ENCODE measurements at places on chromosomes 16 and 17.

- DNase-seq, result no peak
Measured at GRCh38 chr17:74994440-74994839, 7.0 kb downstream of the CDR2L start.

DNA sequence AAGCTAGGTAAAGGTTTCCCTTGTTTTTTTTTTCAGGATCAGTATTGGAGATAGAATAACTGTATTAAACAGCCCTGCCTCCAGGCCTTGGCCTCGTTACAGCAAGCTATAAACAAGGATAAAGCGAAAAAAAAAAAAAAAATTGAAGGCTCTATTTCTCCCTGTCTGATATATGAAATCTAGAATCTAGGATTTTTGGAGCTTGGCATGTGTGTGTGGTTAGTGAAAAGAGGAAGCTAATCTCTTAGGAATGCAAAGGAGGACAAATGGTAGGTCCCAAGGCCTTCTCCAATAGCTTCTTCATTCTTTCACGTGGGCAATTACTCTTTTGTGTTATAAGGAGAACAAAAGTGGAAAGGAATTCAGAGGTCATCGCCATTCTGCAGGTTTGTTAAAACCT, 470.3 kb downstream of the TMEM114 start:
- DNase-seq, result no peak

- DNase-seq, result no peak
Measured at GRCh38 chr17:56929362-56929969, 15.6 kb upstream of the TRIM25 start.

DNA sequence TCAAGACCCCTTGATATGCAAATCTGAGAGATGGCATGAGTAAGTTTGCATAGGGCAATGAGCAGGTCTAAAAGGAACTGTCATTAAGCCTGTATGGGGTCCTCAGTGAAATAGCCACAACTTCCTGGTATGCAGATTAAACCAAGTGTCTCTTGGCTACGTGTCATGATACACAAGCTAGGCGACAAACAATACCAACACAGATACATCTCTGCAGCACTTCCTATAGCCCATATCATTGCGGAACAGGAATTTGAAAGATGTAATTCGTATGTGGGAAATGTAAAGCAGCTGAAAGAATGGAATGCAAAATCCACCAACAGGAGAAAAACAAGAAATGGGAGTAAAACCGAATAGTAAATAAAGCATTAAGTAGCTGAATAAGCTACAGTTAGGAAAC, 12.9 kb downstream of the PRSS22 start:
- DNase-seq, result no peak

DNA sequence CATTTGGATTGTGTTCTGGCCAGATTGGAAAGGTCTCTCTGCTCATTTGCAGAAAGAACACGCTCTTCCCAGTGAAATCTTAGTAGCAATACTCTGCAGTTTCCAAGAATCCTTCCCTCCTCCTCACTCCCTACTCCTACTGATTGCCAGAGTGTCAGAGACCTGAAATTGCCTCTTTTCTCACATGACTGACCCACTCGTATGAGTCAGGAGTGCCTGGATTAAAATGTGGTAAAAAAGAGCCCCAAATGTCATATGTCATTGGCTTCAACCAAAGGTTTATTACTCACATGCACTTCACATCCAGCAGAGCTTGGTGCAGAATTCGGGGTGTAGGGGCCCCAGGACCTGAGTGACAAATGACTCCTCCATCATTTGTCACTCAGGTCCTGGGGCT, 39.7 kb upstream of the IRX3 start:
- DNase-seq, result no peak

GRCh38 chr17:82465023-82465603, 6.6 kb downstream of the NARF start:
- DNase-seq, result no peak

DNA sequence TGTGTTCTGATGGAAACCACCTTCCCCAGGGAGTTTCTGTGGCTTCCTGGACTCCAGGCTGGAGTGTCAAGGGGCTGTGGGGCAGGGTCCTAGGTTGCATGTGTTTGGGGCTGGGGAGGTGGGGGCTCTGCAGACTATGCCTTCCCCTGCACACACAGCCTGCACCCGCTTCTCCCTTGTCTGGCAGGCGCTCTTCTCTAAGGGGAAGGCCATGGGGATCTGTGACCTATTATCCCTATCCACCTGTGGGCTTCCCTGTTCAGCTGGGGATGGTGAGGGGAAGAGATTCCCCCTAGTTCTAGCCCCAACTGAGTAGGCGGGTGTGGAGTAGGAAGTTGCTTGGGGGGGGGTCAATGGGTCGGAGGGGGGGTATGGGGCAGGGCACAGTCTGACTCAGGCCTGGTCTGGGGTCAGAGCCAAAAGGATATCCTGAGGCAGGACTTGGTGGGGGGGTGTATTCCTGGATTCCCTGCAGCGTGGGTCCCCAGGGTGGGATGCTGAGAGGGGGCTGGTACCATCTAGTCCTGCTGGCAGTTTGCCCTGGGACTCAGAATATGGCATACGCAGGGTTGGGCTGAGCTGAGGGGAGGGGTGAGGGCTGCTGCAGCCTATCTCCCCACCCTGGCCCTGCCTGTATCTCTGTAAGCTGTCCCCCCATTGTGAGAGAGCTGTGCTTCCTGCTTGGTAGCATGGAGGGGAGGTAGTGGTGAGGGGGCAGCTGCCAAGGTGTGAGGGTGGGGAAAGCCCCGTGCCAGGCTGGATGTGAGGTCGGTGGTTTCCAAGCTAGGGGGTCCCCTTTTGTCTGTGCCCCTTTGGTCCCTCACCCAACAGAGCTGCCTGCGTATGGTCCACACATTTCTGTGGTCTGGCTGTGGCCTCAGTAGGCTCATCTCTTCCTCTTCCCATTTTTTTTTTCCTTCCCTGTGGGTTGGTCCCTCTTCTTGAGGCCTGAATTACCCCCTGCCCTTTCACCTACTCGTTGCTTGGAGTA, 14.7 kb downstream of the RARA start:
- no peak for DNase-seq

- no peak for DNase-seq
Measured at GRCh38 chr16:48444574-48444973, 59.4 kb upstream of the SIAH1 start.

DNA sequence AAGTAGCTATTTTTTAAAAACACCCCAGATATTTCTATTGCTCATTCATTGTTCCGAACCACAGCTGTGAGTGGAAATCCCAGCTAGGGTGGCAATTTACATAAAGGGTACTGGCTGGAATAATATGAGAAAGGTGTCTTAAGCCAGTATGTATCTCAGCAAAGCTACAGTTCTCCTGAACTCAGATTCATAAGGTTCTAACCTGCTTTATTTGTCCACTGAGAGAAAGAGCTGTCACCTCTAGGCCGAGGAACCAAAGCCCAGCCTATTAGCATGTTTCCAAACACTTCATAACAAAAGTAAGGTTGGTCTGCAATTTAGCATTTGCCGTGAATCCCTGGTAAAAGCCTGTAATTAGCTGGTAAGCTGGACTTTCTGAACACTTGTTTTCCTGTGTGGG, 57.0 kb upstream of the CLEC19A start:
- no peak for DNase-seq

GRCh38 chr16:87344165-87344930, 27.2 kb upstream of the C16orf95 start:
- no peak for DNase-seq

GRCh38 chr17:61279476-61280145, 120.0 kb upstream of the TBX2 start:
- DNase-seq, result no peak

- DNase-seq, result no peak
Measured at GRCh38 chr17:37608351-37609169, 658 bp downstream of the SYNRG start.

GRCh38 chr17:38735161-38735997, 5.2 kb downstream of the CISD3 start:
- no peak for DNase-seq

- DNase-seq, result no peak
Measured at GRCh38 chr16:29830774-29831173, 10.5 kb downstream of the MVP start.

DNA sequence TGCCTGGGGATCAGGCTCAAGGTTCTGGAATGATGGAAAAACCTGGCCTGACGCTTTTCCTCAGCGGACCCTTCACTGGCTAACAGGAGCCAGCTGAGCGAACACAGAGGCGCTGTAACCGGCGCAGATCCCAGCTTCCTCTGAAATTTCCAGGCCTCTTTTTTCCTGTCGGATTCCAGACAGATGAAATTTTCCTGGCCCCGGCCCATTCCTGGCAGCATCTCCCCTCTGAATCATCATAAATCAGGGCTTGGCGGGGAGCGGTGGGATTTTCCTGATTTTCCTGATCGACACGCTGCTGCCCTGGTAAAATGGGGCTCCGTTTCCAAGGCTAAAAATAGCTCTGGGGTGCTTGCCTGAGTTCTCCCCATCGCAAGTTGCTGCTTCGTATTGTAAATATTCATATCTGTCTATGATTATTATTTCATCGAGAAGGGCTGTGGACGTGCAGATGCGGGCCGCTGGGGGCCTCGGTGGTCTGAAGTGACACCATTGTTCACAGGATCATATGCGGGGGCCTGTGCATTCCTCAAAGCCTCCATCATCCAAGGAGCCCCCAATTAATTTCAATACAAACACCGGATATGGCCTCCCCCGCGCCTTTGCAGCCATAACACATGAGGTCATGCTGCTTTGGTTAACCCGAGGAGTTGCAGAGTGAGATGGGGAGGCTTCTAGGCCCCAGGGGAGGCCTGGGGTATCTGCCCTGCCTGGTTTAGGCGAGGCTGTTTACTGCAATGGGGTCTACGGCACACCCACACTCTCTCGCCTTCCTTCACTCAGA, 45.8 kb upstream of the ETV4 start:
- no peak for DNase-seq

DNA sequence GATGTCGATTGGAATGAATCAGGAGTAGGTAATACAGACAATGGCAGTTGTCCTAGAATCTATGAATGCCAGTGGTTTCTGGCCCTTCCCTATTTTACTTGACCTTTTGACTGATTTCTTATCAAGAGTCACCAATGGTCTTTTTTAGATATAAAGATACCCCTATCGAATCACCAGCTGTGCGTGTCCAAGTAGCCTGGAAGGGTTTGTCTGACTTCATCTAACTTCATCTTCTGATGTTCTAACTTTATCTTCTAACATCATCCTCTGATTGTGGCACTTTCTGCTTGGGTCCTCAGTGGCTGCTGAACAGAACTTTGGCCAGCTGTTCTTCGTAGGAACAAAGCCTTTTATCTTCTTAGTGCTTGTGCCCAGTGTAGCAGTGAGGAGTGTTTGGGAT, 129.7 kb downstream of the MSI2 start:
- DNase-seq, result no peak

DNA sequence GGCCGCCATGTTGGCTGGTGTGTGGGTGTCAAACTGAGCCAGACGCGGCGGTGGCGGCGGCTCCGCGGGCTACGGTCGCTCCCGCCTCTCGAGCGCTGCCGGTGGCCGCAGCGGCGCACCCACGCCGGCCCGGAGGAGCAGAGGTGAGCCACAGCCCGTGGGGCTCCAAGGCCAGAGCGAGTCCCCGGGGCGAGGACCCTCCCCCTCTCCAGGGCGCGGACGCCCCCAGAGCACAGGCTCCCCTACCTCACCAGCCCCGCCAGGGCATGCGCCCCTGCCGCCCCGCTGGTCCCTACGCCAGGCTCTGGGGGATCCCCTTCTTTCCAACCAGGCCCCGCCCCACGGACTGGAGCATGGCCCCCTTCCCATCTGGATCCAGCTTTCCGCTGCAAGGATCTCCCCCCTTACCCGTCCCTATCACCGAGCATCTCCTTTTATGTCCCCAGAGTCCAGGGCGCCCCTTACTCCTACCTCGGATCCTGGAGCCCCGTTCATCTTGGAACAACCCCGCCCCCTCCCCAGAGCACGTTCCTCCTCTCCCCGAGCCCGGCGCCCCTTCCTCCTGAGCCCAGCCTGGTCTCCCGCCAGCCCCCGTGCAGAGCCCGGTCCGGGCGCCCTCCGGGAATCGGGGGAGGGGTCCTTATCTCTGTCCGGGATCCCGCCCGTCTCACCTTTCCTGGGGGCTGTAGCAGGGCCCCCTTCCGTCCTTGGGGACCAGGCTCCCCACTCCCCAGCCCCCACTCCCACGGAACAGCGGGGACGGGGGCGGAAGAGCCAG, 412 bp downstream of the EPN2 start:
- DNase-seq, result no peak

GRCh38 chr16:16021988-16022682, 72.7 kb downstream of the ABCC1 start:
- no peak for DNase-seq

- no peak for DNase-seq
Measured at GRCh38 chr16:15523092-15523541, 88.7 kb downstream of the BMERB1 start.

- DNase-seq, result no peak
Measured at GRCh38 chr17:70888324-70888723, 719.0 kb downstream of the KCNJ2 start.

- peak; percentile 24 for DNase-seq
Measured at GRCh38 chr17:32461853-32462617, 17.7 kb downstream of the PSMD11 start.

- DNase-seq, result no peak
Measured at GRCh38 chr16:65032387-65032786, 89.5 kb downstream of the CDH11 start.

GRCh38 chr16:11963706-11964105, 1.3 kb upstream of the TNFRSF17 start:
- no peak for DNase-seq

DNA sequence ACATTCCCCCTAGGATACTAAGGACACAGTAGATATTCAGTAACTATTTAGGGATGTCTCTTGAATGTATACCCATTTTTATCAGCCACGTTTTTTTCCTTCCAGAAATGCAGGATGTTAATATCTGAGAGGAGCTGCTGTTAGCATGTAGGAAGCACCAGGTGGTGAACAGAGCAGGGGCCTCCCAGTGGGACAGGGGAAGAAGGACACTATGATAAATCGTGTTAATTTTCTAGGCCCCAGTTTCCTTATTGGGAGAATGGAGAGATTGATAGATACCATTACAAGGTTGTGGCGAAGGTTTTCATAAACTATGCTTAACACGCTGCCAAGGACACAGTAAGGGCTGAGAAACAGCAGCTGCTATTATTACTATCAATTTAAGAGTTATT, 45.4 kb downstream of the PRSS54 start:
- no peak for DNase-seq

- DNase-seq, result no peak
Measured at GRCh38 chr16:70478912-70479341, 24.5 kb downstream of the FCSK start.
